ENCODE measurements at places on chromosomes 7 and 10. TPM values are rescaled to one million over a fixed set of nuclear protein-coding genes. Genes with fewer than 3 reads are reported as not detected.

- no peak for DNase-seq
- H3K27ac ChIP-seq = no peak overlapping the region
- no peaks in the 10 kb centered on the region for H3K27me3 ChIP-seq
- H3K36me3 ChIP-seq = no peaks in the 10 kb centered on the region
These were observed 52.0 kb downstream of the TCERG1L start for GRCh38 chr10:131259535-131259934.

Gene RAMP3
- total RNA-seq = 76.5 TPM

Gene HMX3
- total RNA-seq = not detected

- DNase-seq = no peak
- H3K4me3 ChIP-seq = no peak overlapping the region
- H3K27ac ChIP-seq = no peak overlapping the region
- H3K27me3 ChIP-seq = no peaks in the 10 kb centered on the region
- H3K36me3 ChIP-seq = no peaks in the 10 kb centered on the region
These were observed 418.6 kb upstream of the ZMIZ1 start for GRCh38 chr10:78650122-78650521.
